ENCODE measurements at places on chromosomes 6 and 20. TPM values are rescaled to one million over a fixed set of nuclear protein-coding genes. Genes with fewer than 3 reads are reported as not detected.

DNA sequence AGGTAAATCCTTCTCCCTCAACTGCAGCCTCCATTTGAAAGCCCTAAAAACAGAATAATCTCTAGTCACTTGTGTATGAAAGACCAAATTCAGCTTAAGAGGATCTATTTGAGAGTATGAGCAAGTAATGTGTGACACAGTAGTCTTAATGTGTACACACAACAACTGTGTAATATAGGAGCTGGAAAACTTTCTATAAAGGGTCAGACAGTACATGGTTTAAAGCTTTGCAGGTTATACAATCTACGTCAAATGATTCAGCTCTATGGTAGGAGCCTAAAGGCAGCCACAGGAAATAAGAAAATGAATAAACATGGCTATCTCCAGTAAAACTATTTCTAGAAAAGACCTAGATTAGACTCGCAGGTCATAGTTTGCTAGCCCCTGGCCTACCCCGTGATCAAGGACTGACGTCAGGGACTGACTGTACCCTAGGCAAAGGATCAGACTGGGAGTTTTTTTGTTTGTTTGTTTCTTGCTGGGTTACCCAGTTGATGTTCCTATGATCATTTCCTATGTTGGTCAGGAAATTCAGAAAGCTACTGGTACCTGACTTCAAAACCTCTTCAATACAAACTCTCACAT lies 39.7 kb downstream of the BTBD9 start:
- DNase-seq = no peak
- no peaks in the 10 kb centered on the region for H3K4me1 ChIP-seq
- H3K4me3 ChIP-seq = no peak overlapping the region
- no peak overlapping the region for H3K27ac ChIP-seq

GRCh38 chr6:151699719-151700118 lies 107.8 kb upstream of the ESR1 start:
- DNase-seq = no peak
- H3K27ac ChIP-seq = no peak overlapping the region
- no peaks in the 10 kb centered on the region for H3K27me3 ChIP-seq
- no peak overlapping the region for H3K4me3 ChIP-seq
- no peaks in the 10 kb centered on the region for H3K36me3 ChIP-seq

DNA sequence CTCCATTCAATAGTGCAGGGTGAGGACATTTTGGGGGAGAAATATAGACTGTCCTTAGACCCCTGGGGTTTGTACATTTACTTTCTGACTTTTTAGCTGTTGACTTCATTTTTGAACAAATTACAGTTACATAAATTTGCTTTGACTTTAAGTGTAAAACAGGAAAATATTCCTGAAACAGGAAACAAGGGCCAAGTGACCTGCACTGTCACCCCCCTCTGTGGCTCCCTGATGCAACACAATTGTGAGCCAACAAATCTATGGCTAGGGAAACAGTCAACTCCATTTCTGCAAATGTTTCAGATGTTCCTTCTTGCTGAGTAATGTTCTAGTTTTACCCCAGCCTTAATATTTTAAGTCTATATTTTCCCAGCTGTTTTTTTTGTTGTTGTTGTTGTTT lies 39.8 kb downstream of the HLA-A start:
- H3K27ac ChIP-seq = no peak overlapping the region
- H3K27me3 ChIP-seq = peaks cover 13% of the 10 kb centered on the region
- peaks cover 3% of the 10 kb centered on the region for H3K4me1 ChIP-seq
- DNase-seq = no peak
- H3K36me3 ChIP-seq = no peaks in the 10 kb centered on the region
- H3K4me3 ChIP-seq = no peak overlapping the region

GRCh38 chr6:42771741-42772100 lies 10.1 kb upstream of the BICRAL start:
- H3K27ac ChIP-seq = peak overlapping the region; percentile 98
- peak; percentile 56 for DNase-seq
- no peaks in the 10 kb centered on the region for H3K27me3 ChIP-seq
- H3K4me3 ChIP-seq = peak overlapping the region; percentile 87
- peaks cover 71% of the 10 kb centered on the region for H3K4me1 ChIP-seq

DNA sequence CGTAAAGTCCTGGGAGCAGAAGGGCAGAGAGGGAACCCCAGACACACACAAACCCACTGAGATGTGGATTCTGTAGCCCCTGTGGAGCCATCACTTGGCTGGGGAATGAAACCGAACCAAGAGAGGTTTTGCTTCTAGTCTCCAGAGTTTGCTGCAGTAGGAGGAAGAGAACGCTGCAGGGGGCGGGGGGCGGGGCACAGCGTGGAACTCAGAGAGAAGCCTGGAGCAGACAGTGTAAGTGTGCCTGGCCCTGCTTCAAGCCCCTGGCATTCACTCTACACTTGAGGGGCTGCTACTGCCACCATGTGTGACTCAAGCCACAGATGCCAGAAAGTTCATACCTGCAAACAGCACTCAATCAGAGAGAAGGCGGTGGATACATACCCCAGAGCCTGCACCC lies 18.9 kb downstream of the GABRR1 start:
- H3K27me3 ChIP-seq = peaks cover 2% of the 10 kb centered on the region
- H3K27ac ChIP-seq = no peak overlapping the region

- H3K36me3 ChIP-seq = no peaks in the 10 kb centered on the region
- no peak overlapping the region for H3K27ac ChIP-seq
- DNase-seq = no peak
- H3K4me3 ChIP-seq = no peak overlapping the region
- H3K27me3 ChIP-seq = no peaks in the 10 kb centered on the region
Observed at GRCh38 chr20:16617056-16617455, 43.8 kb upstream of the KIF16B start.

DNA sequence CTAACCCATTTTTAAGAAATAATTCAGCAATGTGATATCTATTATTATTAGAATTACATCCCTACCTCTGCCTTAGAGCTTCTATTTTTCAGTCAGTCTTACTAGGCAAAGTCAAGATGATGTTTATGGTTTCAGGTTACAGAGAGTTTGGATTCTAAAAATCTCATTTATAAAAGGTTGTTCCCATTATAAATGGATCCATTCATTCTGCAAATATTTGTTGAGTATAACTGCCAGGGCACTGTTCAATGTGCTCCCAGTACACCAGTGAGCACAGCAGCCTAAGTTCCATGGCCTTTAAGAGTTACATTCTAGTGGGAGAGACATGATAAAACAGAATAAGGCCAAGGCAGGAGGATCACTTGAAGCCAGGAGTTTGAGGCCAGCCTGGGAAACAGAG lies 75.9 kb upstream of the EYA4 start:
- no peak overlapping the region for H3K4me3 ChIP-seq
- no peaks in the 10 kb centered on the region for H3K27me3 ChIP-seq
- DNase-seq = no peak

DNA sequence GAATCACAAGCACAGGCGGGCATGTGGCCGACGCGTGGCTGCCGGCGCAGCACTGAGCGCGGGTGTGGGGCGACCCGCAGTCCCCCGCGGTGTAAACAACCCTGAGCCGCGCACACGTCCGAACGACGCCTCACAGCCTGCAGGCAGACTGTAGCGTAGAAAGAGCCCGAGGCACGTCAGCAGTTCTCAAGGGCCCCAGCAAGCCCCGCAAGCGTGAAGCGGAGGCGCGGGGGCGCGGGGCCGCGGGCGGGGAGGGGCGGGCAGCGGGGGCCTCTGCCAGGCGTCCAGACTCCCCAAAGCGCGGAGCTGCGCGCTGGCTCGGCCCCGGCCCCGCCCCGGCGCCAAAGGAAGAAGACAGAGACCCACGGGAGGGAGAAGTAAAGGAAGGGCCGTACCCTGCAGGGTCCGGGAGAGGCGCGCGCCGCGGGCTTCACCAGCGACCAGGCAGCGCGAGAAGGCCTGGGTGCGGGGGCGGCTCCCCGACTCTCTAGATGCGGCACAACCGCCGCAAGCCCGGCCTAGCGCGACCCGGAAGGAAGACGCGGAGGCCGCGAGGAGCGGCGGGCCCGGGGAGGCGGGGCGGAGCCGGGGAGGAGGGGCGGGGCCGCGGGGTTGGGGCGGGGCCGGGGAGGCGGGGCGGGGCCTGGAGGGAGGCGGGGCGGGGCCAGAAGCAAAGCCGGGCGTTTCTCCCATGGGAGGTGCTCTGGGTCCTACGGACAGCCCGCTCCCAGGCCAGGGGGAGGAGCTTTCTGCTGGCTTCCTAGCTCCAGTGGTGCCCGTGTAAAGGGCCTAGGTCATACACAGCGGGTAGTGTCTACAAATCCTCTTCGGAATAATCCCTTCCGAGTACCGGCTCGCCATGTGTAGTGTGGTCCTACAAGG lies at the start of gene FBXL4:
TSS of gene FBXL4 (minus strand) at position 536 of the 882 bp plus-strand sequence. CDS start 20,958 bp downstream, outside the sequence.
- peak; percentile 71 for DNase-seq
- peak within 1 kb of the TSS; percentile 92 for H3K4me3 ChIP-seq
- peak within 1 kb of the TSS; percentile 53 for H3K27ac ChIP-seq

DNA sequence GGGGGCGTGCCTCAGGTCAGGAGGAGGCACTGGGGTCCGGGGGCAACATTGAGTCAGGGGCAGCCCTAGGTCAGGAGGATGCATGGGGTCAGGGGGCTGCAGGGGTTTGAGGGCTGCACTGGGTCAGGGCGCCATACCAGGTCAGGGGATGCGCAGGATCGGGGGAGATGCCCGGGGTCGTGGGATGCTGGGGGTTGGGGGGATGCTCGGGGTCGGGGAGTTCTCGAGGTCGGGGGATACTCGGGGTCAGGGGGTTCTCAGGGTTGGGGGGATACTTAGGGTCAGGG lies 727 bp upstream of the EXOC2 start:
- H3K27ac ChIP-seq = no peak overlapping the region
- no peaks in the 10 kb centered on the region for H3K27me3 ChIP-seq
- H3K4me3 ChIP-seq = no peak overlapping the region
- DNase-seq = no peak
- H3K36me3 ChIP-seq = peaks cover 17% of the 10 kb centered on the region

- no peak for DNase-seq
- peak overlapping the region; percentile 97 for H3K4me3 ChIP-seq
- H3K27ac ChIP-seq = peak overlapping the region; percentile 99
- peaks cover 31% of the 10 kb centered on the region for H3K4me1 ChIP-seq
- H3K27me3 ChIP-seq = no peaks in the 10 kb centered on the region
Observed at GRCh38 chr6:7390226-7390878, 744 bp downstream of the RIOK1 start.

DNA sequence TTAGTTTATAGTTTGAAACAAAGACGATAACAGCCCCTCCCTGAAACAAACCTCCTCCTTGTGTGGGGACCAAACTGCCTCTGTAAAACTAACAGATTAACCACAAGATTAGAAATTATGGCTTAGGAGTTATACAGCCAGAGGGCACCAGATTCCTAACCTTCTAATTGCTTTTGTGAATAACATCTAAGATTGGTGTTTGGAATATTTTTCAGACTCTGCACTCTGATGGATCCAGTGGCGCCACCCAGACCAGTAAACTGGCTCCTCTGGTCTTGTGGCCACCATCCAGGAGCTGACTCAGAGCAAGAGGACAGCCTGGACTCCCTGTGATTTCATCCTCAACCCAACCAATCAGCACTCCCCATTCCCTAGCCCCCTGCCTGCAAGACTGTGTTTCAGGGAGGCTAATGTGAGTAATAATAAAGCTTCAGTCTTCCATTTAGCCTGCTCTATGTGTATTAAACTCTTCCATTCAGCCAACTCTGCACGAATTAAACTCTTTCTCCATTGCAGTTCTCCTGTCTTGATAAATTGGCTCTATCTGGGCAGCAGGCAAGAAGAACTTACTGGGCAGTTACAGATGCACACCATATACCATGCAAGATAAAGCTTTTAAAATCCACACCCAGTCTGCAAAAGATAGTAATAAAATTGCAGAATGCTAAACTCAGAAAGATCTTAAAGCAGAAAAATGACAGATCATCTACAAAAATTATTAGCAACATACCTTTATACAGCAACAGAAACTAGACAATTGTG lies 58.5 kb upstream of the SLC22A16 start:
- H3K36me3 ChIP-seq = no peaks in the 10 kb centered on the region
- no peak overlapping the region for H3K4me3 ChIP-seq
- H3K27me3 ChIP-seq = no peaks in the 10 kb centered on the region
- no peak for DNase-seq

DNA sequence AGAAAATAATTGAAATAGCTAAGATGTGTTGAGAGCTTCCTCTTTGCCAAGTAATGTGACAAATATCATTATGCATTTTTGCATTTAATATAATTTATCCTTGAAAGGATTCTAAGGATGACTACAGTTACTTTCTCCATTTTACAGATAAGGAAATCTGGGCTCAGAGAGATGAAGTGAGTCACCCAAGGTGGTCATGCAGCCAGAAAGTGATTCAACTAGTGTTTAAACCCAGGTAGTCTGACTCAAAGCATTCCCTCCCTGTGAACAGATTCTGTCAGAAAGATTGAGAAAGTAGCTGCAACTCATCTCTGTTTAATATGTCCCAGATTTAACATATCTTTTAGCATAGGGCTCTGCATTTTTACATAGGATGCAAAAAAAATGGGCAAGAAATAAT lies 28.1 kb downstream of the NRSN1 start:
- H3K27me3 ChIP-seq = no peaks in the 10 kb centered on the region
- no peak for DNase-seq
- no peak overlapping the region for H3K27ac ChIP-seq

DNA sequence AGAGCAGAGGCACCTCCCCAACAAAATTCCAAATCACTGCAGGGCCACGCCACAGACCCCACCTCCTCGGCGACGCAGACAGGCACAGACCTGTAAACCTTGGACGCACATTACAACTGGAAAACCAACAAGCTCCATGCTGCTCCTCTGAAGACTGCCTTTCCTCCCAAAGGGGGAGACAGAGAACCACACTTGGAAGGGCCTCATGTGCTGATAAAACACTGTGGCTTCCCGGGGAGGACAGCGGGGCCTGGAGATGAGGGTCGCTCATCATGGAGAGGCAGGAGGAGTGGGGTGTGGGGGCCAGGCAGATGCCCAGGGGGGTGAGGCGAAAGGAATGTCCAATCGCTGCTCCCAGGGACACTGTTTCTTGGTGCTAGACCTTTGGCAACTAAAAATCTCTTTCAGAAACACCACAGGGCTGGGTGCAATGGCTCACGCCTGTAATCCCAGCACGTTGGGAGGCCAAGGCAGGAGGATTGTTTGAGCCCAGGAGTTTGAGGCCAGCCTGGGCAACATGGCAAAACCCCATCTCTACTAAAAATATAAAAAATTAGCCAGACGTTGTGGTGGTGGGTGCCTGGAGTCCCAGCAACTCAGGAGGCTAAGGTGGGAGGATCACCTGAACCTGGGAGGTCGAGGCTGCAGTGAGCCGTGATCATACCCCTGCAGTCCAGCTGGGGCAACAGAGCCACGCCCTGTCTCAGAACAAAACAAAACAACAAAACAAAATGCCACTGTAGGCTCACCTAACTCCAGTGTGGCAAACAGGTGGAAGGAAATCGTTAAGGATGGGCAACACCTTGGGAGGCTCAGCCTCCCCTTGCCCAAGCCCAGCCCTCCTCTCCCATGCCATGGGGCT lies 53.8 kb downstream of the ABHD12 start:
- peaks cover 6% of the 10 kb centered on the region for H3K36me3 ChIP-seq
- H3K27me3 ChIP-seq = no peaks in the 10 kb centered on the region
- no peak overlapping the region for H3K4me3 ChIP-seq
- DNase-seq = no peak
- no peak overlapping the region for H3K27ac ChIP-seq
- H3K4me1 ChIP-seq = no peaks in the 10 kb centered on the region

The XKR7 gene
- total RNA-seq = 0.07 TPM

The C6orf15 gene
- not detected for total RNA-seq

The SIRPB1 gene
- total RNA-seq = 2.4 TPM

The TNFRSF6B gene
- not detected for total RNA-seq

The MPIG6B gene
- total RNA-seq = 10.8 TPM
